ENCODE measurements at places on chromosomes 12 and 14.

DNA sequence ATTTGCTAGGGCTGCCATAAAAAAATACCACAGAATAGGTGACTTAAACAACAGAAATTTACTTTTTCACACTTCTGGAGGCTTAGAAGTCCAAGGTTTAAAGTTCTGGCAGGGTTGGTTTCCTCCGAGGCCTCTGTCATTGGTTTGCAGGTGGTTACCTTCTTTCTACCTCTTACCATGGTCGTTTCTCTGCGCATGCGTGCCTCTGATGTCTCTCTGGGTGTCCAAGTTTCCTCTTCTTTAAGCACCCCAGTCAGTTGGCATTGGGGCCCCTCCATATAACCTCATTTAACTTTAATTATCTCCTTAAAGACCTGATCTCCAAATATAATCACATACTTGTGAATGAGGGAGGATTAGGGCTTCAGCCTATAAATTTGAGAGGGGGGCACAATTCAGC lies 103.2 kb downstream of the SLC15A5 start:
- no peak for DNase-seq

DNA sequence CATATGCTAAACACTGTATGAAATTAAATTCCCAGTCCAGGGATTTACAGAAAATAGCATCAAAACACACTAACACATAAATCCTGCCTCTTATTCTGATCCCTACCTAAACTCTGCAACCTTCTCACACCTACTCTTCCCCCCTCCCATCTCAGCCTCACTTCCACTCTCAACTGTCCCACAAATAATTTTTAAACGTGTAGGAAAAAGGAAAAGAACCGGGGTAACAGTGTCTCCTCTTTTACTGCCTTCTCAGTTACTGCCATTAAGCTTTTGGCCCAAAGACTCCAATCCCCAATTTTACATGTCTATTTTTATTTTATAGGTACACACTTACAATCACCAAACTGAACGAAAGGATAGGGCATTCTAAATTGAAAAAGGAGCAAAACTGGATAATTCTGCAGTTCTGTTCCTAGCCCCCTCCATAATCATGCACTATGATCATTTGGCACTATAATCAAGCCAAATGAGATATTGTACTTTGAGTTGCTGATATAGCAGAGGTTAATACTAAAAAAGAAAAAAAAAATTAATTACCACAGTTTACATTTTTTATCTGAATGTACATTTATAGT lies 2.9 kb downstream of the DUSP16 start:
- DNase-seq: no peak

DNA sequence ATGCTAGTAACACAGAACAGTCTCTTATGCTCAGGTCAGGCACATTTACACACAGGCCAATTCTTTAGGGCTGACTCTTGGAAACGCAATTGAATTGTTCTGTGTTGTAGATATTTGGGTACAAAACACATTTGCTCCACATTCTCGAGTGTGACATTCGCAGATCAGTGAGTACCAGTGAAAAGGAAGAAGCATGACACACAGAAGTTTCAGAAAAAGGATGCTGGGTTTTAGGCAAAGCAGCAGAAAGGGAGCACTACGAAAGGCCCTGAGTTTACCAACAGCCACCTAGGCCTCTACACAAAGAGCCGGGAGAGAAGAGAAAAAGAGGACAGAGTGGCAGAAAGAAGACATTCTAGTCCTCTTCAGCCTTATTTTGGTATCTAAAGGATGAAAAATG lies 254.4 kb upstream of the BTG1 start:
- no peak for DNase-seq

DNA sequence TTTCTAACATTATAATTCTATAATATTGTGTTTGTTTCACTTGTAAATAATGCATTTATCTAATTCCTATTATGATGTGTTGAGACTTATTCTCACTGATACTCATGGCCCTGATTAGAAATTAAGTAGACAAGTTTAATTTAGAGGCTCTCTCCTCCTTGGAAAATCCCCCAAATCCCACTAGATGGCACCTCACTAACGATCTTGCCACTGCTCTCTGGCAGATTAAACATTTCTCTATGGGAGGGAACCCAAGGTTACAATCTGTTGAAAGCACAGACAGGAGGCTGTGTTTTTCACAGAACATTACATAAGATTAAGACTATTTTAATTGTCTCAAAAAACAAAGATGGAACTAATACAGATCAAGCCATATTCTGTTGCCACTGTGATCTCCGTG lies 318.7 kb downstream of the LRFN5 start:
- no peak for DNase-seq

- no peak for DNase-seq
Observed at GRCh38 chr12:23611320-23611719, 338.1 kb downstream of the SOX5 start.

GRCh38 chr14:37142835-37143401 lies 29.5 kb downstream of the SLC25A21 start:
- DNase-seq: no peak

Data from activated CD4-positive, alpha-beta T cell treated with anti-CD3 and anti-CD28 coated beads for 4 hours (primary cell).